ENCODE measurements at places on chromosomes 16 and 17. TPM values are rescaled to one million over a fixed set of nuclear protein-coding genes. Genes with fewer than 3 reads are reported as not detected.

The BAIAP2 gene
- 67.1 TPM for total RNA-seq

The CDR2L gene
- total RNA-seq: 14.0 TPM

The CACNG1 gene
- total RNA-seq: not detected

The GABARAPL2 gene
- total RNA-seq: 93.1 TPM

The ABI3 gene
- 9.6 TPM for total RNA-seq

The TMIGD1 gene
- not detected for total RNA-seq

The LDHD gene
- 30.8 TPM for total RNA-seq

The PHAF1 gene
- total RNA-seq: 34.5 TPM

The TBX6 gene
- total RNA-seq: 0.84 TPM

The FADS6 gene
- not detected for total RNA-seq

The CNGB1 gene
- total RNA-seq: not detected

The STX4 gene
- total RNA-seq: 68.0 TPM

The EVPLL gene
- total RNA-seq: not detected

The PRAC2 gene
- not detected for total RNA-seq

The ASIC2 gene
- total RNA-seq: 1.5 TPM

The RASD1 gene
- total RNA-seq: 245 TPM

The SLC26A11 gene
- total RNA-seq: 15.1 TPM

The PRSS21 gene
- not detected for total RNA-seq

The SLC12A3 gene
- not detected for total RNA-seq

The KNOP1 gene
- 37.2 TPM for total RNA-seq

The TEN1 gene
- total RNA-seq: 9.0 TPM

The TMC5 gene
- total RNA-seq: not detected

The KREMEN2 gene
- not detected for total RNA-seq

The ABCA6 gene
- total RNA-seq: 290 TPM

The CCL11 gene
- total RNA-seq: not detected

The ABCA3 gene
- total RNA-seq: 14.9 TPM

The C1QL1 gene
- total RNA-seq: 9.8 TPM

The GNAO1 gene
- total RNA-seq: 5.3 TPM

The LPO gene
- total RNA-seq: not detected
